Stimulated activated CD4-positive, alpha-beta T cell treated with anti-CD3 and anti-CD28 coated beads, TNF-alpha, amount 100 ng/mL, for 4 hours (primary cell): ENCODE measurements at places on chromosomes 13 and 19.

DNA sequence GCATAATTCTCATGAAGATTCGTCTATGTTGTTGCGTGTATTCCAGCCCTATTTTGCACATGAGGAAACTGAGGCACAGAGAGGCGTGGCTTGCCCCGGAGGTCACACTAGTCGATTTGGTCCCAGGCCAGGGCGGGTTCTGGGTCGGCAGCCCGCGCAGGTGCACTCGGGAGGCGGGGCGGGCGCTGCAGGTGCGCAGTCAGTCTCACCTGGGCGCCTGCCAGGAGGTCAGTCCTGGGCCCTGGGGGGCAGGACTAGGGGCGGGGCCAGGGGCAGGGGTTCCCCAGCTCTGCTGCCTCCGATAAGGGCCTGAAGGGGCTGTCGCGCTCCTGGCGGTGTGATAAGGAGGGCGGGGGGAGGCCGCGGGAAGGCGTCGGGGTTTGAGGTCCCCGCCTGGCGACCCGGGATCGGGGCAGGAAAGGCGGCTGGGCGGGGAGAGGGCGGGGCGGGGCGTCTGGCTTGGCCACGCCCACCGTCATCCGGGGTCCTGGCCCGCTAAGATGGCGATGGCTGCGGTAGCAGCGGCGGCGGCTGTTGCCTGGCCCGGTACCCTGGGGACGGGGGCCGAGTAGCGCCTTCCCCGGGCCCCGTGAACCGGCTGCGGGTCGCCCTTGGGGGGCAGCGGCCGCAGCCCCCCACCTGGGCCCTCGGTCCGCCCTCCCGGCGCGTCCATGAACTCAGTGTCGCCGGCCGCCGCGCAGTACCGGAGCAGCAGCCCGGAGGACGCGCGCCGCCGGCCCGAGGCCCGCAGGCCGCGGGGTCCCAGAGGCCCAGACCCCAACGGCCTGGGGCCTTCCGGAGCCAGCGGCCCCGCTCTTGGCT lies at the start of gene ATG4D:
Gene ATG4D (plus strand): TSS at position 485 of the 822 bp plus-strand sequence. CDS start 187 bp downstream, at position 672.
- DNase-seq: peak; percentile 55

DNA sequence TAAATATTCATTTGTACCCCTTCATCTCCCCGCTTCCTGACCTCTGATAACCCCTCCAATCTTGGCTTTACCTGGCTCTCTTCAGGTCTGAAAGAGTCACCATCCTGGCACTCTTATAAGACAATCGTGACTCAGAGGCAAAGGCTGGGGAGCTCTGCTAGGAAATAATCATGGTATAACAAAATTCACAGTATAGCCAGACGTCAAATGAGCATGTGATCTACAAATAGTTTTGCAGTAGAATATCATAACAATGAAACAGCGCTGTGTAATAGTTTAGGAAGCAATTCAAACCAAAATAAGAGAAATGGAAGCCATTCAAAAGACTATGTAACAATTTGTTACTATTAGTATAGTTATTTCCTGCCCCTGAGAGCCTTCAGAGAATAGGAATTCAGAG lies 34.2 kb downstream of the RXFP2 start:
- DNase-seq: no peak

DNA sequence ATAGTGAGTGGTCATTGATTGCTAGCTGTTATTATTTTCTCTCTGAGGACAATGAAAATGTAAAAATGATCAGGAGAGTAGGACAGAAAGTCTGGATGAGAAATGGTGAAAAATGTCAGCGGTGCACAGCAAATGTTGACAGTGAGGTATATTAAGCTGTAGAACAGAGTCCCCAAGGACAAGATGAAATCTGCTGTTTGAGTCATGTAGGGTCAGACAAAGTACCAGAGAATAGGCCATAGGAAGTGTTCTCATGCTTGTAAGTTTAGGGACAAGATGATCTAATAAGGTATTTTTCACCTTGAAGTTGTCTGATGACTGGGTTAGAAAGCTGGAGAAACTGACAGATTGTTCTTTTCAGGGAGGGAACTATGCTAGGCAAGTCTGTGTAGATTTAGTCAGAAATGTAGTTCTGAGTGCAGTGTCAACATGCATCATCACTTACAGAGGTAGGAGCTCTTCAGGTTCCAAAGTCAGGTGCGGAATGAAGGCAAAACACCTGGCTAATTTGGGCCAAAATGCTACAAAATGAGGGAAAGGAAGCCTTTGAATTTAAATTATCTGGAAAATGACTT lies 369.3 kb downstream of the DLEU7 start:
- DNase-seq: no peak

DNA sequence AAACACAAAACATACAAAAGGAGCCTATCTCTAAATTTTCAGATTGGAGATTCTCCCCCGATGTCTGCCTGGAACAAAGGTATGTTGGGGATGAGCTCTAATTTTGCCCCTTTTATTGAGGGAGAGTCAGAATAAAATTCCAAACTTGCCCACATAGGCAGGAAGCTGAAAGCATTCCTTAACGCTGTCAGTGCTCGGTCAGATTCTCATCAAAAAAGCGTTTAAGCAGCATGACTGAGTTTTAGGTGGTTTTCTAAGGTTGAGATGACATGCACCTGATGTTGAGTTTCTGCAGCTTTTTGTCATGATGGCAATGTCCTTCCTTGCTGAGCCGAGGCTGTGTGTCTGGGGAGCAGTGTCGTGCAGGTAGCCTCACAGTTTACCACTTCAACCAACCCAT lies 48.4 kb upstream of the MEDAG start:
- DNase-seq: no peak

DNA sequence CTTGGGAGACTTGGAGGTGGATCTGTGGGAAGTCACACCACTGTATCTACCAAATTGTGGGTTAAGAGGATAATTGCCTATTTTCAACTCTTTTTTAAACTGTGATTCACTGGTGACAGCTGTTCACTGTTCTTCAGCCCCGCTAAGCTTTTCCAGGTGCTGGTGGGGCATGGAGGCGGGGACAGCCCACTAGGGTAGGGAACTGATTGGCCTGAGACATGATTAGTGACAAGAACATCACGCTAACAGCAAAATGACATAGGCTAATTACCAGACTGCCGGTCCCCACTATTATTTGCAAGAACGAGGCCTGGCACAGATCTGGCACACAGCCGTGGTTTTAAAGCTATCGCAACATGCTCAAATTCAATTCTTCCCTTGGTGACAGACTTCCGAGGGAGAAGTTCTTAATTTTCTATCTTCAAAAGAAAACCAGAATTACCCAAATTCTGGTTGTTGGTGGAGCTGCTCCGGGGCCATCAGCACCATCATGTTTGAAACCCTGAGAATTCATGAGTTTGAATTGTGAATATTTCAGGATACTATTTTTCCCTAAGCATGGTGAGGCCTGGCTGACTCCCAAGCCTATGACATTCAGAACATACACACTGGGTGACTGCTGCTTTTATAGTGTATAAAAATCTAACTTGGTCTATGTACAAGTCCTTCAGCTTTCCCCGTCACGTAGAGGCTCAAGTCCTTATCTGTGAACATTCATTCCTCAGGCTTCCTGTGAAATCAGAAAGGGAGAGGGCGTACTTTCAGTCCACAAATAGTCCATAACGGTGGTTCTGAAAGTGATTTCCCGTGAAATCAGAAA lies 17.9 kb downstream of the DOCK9 start:
- no peak for DNase-seq

- DNase-seq: no peak
Observed at GRCh38 chr13:98581381-98581780, 4.5 kb upstream of the STK24 start.

DNA sequence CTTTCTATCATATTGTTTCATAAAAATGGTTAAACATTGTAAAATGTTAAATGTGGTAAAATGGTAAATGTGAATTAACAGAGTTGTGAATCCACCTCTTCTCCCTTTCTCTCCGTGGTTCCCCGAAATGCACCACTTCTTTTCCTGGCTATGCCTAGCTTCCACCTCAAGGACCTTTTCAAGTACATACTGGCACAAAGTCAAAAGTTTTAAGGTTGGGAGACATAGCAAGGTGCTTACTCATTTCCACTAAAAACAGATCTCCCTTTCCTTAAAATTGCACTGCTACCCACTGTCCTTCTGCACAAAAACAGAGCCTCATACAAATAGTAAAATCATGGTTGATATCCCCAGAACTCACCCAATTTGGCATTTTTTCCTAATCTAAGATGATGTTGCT lies 558.2 kb downstream of the SLITRK6 start:
- DNase-seq: no peak

- DNase-seq: no peak
Observed at GRCh38 chr13:32278426-32278825, 36.7 kb downstream of the ZAR1L start.

DNA sequence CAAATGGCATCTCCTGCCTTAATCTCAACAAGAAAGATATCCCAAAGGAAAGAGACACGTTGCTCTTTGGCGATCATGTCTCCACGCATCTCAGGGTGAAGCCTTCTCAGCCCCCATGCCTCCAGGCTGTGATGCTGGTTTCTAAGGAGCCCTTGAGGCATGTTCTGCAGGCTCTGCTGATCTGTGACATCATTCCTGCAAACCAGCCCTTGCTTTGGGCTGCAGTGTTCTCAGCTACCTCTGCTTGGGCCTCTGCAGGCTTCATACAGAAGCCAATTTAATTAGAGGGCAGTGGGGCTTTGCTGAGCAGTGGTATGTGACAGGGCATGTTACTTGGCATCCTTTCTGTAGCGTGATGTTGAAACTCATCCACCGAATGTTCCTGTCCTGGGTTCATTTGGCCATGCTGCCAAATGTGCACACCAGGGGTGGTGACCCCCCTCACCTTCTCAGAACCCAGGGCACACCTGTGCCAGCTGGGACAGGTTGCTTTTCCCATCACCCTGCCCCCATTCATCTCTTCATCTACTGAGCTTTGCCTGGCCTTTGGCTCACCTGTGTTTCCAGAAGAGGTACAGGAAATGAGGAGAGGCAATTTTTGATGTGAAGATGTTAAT lies 230.9 kb downstream of the TEX29 start:
- no peak for DNase-seq

- DNase-seq: no peak
Observed at GRCh38 chr13:48976576-48977285, 1.0 kb downstream of the FNDC3A start.

GRCh38 chr19:14514215-14514863 lies 3.9 kb downstream of the DNAJB1 start:
- DNase-seq: no peak

DNA sequence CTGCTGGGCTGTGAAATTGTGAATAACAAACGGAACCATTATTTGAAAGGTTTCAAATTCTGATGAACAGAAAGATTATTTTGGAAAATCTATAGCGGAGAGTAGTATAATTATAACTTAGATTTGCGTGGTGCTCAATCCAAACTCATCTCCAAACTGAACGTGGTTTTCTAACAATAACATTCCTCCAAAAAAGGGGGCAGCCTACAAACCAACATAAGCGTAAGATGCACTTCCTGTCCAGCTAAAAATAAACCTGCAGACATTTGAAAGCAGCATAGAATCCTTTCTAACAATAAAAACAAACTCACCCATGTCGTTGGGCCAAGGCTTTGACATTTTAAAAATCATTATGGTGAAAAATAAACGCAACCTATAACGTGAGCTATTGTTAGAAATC lies 178.4 kb downstream of the COL4A1 start:
- DNase-seq: no peak

DNA sequence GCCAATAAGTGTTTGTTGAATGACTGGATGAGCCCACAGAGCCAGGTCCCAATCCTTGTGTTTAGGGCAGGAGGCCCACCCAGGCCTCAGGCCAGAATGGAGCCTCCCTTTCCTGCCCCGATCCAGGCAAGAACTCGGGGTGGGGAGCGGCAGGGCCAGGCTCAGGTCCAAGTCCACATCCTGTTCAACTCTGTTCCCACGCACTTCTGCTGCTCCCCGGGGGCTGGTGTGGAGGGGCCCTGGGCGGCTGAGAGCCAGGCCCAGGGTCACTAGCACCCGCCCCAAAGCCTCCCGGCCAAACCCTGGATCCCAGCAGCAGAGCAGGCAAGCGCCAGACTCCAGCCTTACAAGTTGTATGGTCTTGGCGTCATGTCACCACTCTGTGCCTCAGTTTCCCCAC lies 8.0 kb downstream of the ANGPTL8 start:
- no peak for DNase-seq

- DNase-seq: no peak
Observed at GRCh38 chr13:27391471-27391870, 32.9 kb upstream of the GTF3A start.

DNA sequence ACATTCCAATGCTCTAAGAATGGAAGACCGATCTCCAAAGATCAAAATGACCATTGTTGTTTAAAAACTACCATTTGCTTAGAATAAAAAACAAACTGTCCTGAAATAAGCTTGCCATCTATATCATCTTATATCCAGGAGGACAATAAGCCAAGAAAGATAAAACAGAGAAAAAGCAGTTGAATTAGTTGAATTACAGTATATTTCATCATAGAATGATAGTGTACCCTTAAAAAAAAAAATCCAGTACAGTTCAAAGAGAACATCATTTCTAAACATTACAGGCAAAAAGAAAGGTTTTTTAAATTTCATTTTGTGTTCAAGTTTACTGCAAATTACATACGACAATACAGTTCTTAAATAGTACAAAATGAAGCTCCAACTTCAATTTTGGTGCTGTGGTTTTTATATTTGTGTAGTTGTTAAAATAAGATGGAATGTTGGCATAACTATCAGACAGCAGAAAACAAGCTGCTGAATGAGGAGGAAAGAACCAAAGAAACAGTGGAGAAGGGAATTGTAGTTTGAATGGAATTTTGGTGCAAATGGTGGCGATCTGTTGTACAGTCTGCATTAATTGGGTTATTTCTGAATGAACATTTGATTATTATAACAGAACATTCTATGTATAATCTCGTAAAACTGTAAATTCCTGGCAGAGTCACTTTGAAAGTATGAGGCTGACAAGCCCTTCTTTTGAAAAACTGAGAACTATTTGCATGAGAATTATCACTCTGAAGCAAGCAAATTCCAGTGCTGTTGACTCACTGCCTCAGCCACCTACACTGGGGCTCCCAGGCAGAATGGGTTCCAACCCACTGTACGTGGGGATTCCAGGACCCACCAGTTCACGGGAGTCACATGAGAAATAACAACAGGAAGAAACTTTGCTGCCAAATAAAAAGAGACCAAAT lies 37.7 kb downstream of the LHFPL6 start:
- DNase-seq: no peak

DNA sequence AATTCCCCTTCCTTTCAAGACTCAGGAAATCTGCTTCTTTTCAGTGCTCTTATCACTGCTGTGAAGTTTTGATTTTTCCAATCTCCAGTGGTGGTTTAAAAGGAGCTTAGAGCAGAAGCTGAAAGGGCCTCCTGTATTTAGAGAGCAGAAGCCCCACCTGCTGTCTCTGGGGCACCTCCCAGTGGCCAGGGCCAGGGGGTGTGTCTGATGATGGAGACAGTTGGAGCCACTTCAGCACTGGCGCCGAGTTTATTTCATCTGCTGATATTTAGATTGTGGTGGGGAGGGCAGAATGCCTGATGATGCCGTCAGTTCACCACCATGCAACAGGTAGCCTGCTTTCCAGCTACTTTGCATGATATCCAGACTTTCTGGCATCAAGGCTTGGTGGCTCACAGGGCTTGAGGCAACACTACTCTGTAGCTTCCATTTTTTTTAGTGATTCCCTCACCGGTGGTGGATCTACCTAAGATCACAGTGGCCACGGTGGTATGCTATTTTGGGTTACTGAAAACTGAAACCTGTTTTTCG lies 371.9 kb downstream of the KCNRG start:
- no peak for DNase-seq
